Erythroblast (primary cell): ENCODE measurements at places on chromosomes 7 and 10.

- DNase-seq: no peak
Measured at GRCh38 chr10:47077941-47078340, 166.7 kb downstream of the PTPN20 start.

DNA sequence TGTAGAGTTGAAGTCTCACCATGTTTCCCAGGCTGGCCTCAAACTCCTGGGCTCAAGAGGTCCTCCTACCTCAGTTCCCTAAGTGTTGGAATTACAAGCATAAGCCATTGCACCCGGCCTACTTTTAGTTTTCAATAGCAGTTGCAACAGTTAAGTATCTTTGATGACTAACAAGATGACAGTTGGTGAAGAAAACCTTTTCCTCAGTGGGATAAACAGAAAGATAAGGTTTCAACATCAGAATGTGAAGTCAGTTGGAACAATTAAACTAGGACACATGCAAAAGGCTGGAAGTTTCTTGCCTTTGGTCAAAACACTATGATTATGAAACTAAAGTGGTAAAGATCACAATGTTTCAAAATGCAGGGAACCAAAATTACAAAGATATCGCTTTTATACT, 169.2 kb downstream of the ZNF438 start:
- no peak for DNase-seq

GRCh38 chr7:56188376-56188775, 72.2 kb upstream of the NUPR2 start:
- DNase-seq: no peak

- DNase-seq: no peak
Measured at GRCh38 chr10:60048091-60048501, 141.7 kb upstream of the CCDC6 start.
